Neural crest cell (in vitro differentiated cells): ENCODE measurements at places on chromosomes 5 and 9. TPM values are rescaled to one million over a fixed set of nuclear protein-coding genes. Genes with fewer than 3 reads are reported as not detected.

GRCh38 chr9:121930956-121931355 is 162.2 kb downstream of the TTLL11 start:
- H3K27ac ChIP-seq = no peak overlapping the region
- H3K4me1 ChIP-seq = peaks cover 4% of the 10 kb centered on the region
- H3K36me3 ChIP-seq = no peaks in the 10 kb centered on the region
- peaks cover 9% of the 10 kb centered on the region for H3K27me3 ChIP-seq

DNA sequence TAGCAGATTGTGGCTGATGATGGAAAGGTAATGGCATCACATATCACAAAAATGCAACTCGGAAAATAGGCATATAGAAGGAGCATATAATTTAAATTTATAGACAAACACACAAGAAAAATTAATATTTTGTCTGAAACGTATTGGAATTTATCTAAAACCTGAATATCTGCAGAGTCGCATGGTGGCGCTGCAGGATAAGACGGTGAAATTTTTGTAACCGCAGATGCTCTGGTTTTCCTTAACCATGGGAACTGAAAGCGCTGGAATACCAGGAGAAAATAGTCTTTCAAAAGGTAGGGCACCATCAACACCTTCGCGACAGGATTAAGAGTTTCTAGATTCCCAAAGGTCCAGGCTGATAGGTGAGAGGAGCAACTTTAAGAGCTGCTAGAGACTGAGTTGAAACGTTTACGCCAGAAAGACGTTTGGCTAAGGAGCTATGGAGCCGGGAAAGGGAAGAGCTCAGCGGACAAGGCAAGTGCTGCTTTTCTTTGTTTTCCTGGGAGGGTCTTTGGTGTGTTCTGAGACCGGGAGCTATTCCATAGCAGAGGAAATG is 11.0 kb upstream of the PCDHB15 start:
- no peaks in the 10 kb centered on the region for H3K4me1 ChIP-seq
- H3K36me3 ChIP-seq = peaks cover 38% of the 10 kb centered on the region
- H3K27me3 ChIP-seq = no peaks in the 10 kb centered on the region
- no peak overlapping the region for H3K27ac ChIP-seq

GRCh38 chr5:66851306-66851705 is 255.1 kb downstream of the MAST4 start:
- no peak overlapping the region for H3K27ac ChIP-seq
- H3K36me3 ChIP-seq = no peaks in the 10 kb centered on the region
- H3K27me3 ChIP-seq = peaks cover 2% of the 10 kb centered on the region
- DNase-seq = no peak
- H3K4me3 ChIP-seq = no peak overlapping the region

DNA sequence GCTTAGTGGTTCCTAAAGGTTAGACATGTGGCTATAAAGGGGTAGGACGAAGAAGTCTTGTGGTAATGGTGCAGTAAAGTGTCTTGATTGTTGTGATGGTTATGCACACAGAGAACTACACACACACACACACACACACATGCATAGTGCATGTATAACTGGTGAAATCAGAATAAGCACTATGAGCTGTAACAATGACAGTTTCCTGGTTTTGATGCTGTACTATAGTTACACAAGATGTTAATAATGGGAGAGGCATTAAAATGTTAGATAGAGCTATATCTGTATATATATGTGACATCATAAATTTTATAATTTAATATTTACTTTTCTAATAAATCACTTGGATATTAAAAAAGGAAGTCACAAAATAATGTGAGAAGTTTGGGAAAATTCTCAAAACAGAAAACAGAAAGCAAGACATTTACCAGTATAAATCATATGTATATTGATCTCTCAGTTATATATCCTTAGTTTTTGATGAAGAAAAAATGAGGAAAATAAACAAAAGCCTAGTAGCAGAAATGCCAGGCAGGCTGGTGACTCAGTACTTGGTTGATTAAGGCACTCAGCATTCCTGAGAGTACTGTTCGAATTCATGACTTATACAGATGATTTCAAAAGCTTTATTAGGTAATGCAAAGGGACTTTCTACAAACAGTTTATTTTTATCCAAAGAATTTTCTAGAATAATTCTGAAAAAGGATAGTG is 350.5 kb upstream of the DAB2 start:
- no peaks in the 10 kb centered on the region for H3K27me3 ChIP-seq
- no peak for DNase-seq
- H3K4me3 ChIP-seq = no peak overlapping the region
- no peaks in the 10 kb centered on the region for H3K36me3 ChIP-seq
- no peak overlapping the region for H3K27ac ChIP-seq
- no peaks in the 10 kb centered on the region for H3K4me1 ChIP-seq

- no peak overlapping the region for H3K27ac ChIP-seq
- H3K4me1 ChIP-seq = peaks cover 7% of the 10 kb centered on the region
Measured at GRCh38 chr5:140222416-140222815, 47.4 kb downstream of the CYSTM1 start.

DNA sequence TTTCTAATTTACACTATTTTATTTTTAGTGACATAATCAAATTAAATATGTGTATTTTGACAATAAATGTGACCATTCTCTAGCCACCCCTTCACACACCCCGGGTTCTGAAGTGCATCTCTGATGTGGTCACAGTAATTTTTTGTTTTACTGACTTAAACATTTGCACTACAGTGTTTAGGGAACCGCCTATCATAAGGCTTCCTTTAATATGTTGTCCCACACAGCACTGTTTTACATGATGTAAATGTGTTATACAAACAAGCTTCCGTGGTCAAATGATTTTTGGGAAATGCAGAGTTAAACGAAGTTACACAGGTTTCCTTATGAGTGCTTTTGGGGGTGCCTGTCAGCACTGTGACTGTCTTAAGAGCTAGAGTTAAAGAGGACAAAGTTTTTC is 86.5 kb downstream of the KDM4C start:
- no peaks in the 10 kb centered on the region for H3K36me3 ChIP-seq
- DNase-seq = no peak
- no peaks in the 10 kb centered on the region for H3K27me3 ChIP-seq
- peaks cover 4% of the 10 kb centered on the region for H3K4me1 ChIP-seq

DNA sequence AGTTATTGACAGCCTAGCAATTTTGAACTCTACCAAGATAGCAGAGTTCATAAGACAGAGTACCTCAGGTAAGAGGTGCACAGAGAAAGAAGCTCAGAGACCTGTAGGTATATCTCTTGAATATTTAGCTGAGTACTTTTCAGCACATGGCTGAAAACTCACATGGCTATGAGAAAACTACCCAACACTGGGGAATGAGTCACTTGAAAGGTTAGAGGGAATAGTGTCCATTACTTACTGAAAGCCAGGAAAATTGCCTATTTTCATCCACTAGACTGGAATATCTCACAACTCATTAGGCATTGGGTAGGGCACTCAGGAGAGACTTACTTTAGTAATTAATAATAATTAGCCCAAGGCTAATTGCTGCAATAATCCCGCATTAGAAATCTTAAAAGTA is 8.3 kb downstream of the TSLP start:
- no peaks in the 10 kb centered on the region for H3K36me3 ChIP-seq
- DNase-seq = no peak
- peaks cover 87% of the 10 kb centered on the region for H3K27me3 ChIP-seq
- no peak overlapping the region for H3K27ac ChIP-seq

DNA sequence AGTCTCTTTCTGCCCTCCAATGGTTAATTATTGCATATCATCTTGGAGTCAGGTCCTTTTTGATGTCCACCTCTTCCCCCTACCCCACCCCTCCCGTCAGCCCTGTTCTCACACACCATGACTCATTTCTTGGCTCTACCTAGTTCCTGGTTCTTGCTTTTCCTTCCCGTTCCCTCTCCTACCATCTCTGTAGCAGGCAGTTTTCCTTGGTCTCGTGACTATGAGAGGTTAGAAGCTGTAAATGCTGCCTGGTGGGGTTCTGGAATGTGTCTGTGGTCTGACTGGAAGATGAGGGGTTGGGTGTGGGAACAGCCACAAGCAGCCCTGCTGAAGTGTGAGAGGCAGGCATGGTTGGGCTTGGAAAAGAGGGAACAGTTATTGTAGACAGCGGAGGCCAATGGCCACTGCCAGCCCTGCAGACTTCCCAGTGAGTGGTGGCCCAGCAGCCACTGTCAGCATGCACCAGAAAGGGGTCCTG is 18.2 kb downstream of the SLC22A5 start:
- no peak overlapping the region for H3K4me3 ChIP-seq
- no peaks in the 10 kb centered on the region for H3K4me1 ChIP-seq
- no peaks in the 10 kb centered on the region for H3K27me3 ChIP-seq
- H3K36me3 ChIP-seq = no peaks in the 10 kb centered on the region
- DNase-seq = no peak

DNA sequence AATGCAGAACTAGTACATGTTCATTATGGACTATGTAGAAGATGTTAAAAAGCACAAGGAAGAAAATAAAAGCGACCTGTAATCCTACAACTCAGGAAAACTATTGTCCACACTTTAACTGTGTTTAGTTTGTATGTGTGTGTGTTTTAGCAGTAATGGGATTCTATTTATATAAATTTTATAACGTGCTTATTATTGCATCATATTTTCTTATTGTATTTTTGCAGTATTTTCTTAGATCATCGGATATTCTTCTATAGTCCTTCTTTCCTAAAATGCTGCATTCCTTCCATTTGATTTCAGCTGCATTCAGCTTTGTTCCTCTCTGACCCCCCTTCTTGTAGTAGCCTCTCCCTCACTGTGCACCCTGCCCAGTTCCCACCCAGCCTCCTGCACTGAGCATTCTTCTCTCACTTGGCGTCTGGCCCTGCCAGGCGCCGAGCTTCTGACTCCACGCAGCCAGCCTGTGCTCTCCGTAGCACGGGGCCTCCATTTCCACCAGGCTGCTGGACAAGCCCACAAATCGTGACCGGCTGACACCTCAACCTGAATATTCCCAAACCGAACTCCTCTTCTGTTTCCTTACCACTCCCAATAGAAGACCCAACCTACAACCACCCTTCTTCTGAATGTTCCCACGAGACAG is 39.9 kb downstream of the MVB12B start:
- DNase-seq = no peak
- H3K36me3 ChIP-seq = peaks cover 33% of the 10 kb centered on the region
- peak overlapping the region; percentile 65 for H3K27ac ChIP-seq
- peaks cover 20% of the 10 kb centered on the region for H3K4me1 ChIP-seq
- H3K27me3 ChIP-seq = no peaks in the 10 kb centered on the region

- H3K4me1 ChIP-seq = peaks cover 6% of the 10 kb centered on the region
- no peaks in the 10 kb centered on the region for H3K36me3 ChIP-seq
- DNase-seq = no peak
- H3K4me3 ChIP-seq = no peak overlapping the region
Measured at GRCh38 chr5:135186662-135187522, 152.9 kb upstream of the PITX1 start.

DNA sequence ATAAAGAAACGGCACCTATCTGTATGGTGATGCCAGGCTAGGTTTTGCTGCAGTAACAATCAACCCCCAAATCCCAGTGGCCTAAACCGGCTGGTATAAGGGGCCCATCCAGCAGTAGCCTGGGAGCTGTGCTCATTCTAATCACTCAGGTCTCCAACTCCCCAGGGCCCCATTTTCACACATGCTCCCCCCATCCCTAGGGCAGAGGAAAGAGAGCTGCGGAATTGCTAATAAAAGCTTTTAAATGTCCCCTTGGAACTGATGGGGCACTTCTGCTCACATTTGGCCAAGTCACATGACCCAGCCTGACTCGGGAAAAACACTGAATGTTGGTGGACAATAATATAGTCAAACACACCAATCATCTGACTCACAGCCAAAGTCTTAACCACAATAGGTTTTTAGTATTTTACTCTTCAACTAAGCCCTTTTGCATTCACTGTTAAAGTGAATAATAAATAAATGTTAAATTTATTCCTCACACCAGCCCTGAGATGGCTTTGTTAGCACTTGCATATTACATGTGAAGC is 1.6 kb downstream of the FBLL1 start:
- H3K27me3 ChIP-seq = peaks cover 17% of the 10 kb centered on the region
- H3K4me1 ChIP-seq = peaks cover 26% of the 10 kb centered on the region
- peak overlapping the region; percentile 76 for H3K4me3 ChIP-seq
- H3K36me3 ChIP-seq = no peaks in the 10 kb centered on the region

- peaks cover 28% of the 10 kb centered on the region for H3K4me1 ChIP-seq
- no peaks in the 10 kb centered on the region for H3K36me3 ChIP-seq
- no peaks in the 10 kb centered on the region for H3K27me3 ChIP-seq
- DNase-seq = no peak
- H3K4me3 ChIP-seq = no peak overlapping the region
- no peak overlapping the region for H3K27ac ChIP-seq
Measured at GRCh38 chr5:78724061-78724460, 75.5 kb upstream of the LHFPL2 start.

DNA sequence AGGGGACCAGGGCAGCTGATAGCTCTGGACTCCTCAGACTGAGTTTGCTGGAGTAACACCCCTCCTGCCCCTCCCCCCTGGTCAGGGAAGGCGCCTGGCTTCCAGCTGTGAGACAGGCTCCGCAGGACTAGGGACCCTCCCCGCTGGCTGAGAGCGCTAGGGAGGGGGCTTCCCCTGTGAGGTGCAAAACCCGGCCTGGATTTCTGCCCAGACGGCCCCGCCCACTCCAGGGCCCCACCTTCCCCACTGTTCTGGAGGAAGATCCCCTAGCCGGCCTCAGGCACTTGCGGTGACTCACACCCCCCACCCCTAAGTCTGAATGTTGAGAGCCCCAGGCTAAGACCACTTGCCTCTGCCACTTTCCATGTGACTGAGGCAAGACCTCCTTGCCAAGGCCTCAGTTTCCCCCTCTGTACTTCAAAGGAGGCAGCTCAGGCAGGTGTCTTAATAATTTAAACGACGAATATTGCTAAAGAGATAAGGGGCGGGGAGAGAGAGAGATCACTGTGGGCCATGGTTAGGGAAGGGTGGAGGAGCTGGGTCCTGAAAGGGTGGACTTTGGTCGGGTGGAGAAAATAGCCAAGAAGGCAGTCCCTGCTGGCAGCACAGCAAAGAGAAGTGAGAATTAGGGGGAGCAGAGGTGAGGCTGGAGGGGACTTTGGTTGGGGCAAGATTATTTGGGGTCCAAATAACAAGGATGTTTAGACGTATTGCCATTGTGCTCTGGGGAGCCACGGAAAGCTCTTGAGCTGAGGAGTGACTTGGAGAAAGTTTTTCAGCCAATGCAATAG is 1.0 kb upstream of the DAB2IP start:
- peaks cover 74% of the 10 kb centered on the region for H3K4me1 ChIP-seq
- peak overlapping the region; percentile 92 for H3K4me3 ChIP-seq
- no peaks in the 10 kb centered on the region for H3K36me3 ChIP-seq
- peaks cover 6% of the 10 kb centered on the region for H3K27me3 ChIP-seq
- H3K27ac ChIP-seq = peak overlapping the region; percentile 22
- DNase-seq = peak; percentile 81

GRCh38 chr5:96718635-96719077 is 56.5 kb downstream of the CAST start:
- H3K36me3 ChIP-seq = no peaks in the 10 kb centered on the region
- H3K4me3 ChIP-seq = no peak overlapping the region
- H3K27ac ChIP-seq = no peak overlapping the region
- no peaks in the 10 kb centered on the region for H3K27me3 ChIP-seq
- peaks cover 9% of the 10 kb centered on the region for H3K4me1 ChIP-seq
- DNase-seq = no peak

The SNX30 gene
- 14.5 and 15.5 TPM in 2 replicates for total RNA-seq

The LCN9 gene
- total RNA-seq = 0.30 and 0.66 TPM in 2 replicates
